Activated CD8-positive, alpha-beta T cell treated with anti-CD3 and anti-CD28 coated beads, Interleukin-2, amount 10 ng/mL, durations not matched to agents 7 days and 5 days (primary cell): ENCODE measurements at places on chromosomes 4 and X. TPM values are rescaled to one million over a fixed set of nuclear protein-coding genes. Genes with fewer than 3 reads are reported as not detected.

Gene PDGFRA
- not detected for total RNA-seq

Gene INPP4B
- 44.7 TPM for total RNA-seq

Gene DOK7
- total RNA-seq = not detected

Gene AREG
- total RNA-seq = not detected
